Activated T-cell treated with anti-CD3 and anti-CD28 coated beads for 24 hours (primary cell): ENCODE measurements at places on chromosomes 5 and 9.

DNA sequence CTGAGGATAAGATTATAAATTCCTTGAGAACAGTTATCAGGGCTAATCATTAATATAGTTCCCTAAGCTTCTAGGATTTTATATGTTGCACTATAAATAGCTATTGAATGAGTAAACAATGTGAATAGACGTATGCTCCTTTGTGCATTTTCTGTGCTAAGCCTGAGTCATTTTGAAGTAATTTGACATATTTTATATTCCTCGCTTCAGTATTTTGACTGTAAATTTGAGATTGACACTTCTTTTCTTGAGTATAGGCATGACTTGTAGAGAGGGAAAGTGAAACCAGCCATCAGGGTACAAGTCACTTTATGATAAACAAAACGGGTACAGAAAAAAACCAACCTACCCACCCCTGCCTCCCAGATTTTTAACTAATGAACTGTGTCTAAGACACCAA, 367.7 kb upstream of the PRR16 start:
- no peak for DNase-seq

GRCh38 chr5:90792725-90793124, 234.1 kb downstream of the ADGRV1 start:
- no peak for DNase-seq

DNA sequence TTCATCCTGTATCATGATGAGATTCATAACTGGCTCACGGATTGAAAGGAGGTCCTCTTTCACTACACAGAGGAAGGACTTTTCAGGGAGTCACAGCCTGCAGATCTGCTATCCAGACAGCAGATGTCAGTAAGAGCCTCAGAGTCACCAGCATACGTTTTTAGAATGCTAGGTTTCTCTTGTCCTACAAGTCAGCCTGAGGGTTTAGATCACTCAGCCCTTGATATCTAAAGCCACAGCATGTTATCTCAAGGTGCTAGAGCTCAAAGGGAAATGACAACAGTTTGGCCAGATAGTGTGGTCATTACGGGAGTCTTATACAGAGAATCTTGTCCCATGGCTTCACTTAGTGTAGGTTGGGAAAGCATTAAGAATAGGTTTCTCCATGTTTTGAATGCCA, 30.9 kb upstream of the SLC46A2 start:
- DNase-seq, result no peak

- DNase-seq, result no peak
Measured at GRCh38 chr5:81397176-81397575, 3.2 kb upstream of the ACOT12 start.

DNA sequence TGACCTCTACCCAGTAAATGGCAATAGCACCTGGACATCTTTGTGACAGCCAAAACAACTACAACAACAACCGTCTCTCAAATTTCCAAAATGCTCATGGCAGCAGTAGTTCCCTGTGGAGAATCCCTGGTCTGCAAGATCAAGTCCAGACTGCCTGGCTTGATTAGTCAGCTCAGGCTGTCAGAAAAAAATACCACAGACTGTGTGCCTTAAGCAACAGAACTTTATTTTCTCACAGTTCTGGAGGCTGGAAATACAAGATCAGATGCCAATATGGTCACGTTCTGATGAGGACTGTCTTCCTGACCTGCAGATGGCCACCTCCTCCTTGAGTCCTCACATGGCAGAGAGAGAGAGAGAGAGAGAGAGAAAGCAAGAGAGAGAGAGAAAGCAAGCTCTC, 52.3 kb upstream of the MOCS2 start:
- DNase-seq, result no peak

GRCh38 chr9:83526901-83527300, 11.3 kb downstream of the FRMD3 start:
- no peak for DNase-seq
